GM04504 (cell line): ENCODE measurements at places on chromosomes 5 and 9.

GRCh38 chr9:91117474-91117891, 244.2 kb downstream of the AUH start:
- no peak for DNase-seq

DNA sequence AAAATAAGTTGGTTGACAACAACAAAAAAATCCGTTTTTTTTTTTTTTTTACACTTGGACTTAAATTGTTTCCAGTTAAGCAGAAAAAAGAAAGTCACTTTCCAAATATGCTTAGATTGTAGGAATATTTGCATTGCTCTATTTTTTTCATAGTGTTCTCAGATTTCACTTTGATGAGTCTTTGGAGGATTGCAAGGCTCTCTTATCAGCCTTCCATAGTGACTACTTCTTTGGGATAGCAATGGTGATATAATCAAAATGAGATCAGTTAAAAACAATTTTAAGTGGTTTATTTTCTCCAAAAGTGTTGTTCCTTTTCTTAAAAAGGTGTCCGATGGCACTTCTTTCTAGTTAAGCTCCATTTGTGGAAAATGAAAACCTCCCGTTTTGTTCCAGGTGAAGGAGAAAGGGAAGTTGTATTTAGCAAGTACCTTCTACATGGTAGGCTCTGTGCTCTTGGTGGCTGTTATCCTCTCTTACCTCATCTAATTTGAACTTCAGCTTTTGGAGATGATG, 3.9 kb downstream of the RASGRF2 start:
- no peak for DNase-seq

DNA sequence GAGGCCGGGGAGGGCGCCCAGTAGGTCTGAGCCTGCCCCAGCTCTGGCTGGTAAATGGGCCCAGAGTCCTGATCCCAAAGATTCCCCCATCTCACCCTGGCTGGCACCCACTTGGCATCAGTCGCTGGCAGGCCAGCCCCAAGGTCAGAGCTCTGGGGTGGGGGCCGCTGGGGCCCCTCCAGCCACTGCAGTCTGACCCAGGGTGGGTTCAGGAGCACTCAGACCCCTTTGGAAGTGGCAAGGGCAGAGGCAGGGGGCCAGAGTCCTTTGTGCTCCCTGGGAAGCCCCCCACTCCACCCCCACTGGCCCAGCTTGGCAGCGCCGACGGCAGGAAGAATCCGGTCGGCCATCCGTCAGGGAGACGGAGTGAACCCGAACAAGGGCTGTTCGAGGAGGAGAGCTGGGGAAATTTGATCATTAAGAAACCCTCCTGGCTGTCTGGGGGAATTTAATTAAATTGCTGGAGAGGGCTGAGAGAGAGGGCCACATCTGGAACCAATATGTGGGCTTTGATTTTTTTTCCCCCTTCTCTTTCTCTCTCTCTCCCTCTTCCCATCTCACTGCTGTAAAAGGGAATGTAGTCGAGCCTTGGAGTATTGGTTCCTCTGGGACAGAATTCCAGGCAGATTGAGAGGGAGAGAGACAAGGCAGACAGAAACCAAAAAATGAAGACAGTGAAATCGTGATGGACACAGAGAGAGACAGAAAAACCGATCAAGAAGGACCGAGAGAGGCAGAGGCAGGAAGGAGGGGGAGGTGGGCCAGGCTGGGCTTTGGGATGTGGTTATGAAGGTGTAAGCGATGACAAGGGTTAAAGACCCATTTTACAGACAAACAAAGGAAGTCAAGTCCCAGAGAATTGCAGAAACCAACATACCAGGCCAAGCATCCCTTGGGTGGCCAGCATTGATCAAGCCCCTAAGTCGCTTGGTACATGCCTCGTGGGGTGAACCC, 8.1 kb upstream of the ASB6 start:
- no peak for DNase-seq

DNA sequence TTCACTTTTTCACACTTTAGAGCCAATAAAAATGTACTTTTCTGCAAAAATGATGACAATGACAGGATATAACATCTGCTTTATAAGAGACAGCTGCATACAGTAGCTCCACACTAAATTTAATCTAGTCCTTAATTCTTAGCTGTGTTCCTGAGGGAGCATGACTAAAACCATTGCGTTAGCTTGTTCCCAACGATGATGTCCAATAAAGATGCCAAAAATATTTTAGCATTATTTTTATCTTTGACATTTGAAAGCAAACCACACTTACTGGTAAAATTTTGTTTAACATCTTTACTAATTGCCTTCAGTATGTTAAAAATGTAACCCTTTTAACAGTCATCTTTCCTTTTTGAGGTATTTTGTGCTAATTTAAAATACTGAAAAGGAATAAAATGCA, 382.7 kb downstream of the CHSY3 start:
- peak; percentile 30 for DNase-seq

- no peak for DNase-seq
Observed at GRCh38 chr5:171451421-171451820, 32.0 kb downstream of the FGF18 start.

GRCh38 chr9:34037626-34038025, 11.1 kb downstream of the UBAP2 start:
- no peak for DNase-seq

DNA sequence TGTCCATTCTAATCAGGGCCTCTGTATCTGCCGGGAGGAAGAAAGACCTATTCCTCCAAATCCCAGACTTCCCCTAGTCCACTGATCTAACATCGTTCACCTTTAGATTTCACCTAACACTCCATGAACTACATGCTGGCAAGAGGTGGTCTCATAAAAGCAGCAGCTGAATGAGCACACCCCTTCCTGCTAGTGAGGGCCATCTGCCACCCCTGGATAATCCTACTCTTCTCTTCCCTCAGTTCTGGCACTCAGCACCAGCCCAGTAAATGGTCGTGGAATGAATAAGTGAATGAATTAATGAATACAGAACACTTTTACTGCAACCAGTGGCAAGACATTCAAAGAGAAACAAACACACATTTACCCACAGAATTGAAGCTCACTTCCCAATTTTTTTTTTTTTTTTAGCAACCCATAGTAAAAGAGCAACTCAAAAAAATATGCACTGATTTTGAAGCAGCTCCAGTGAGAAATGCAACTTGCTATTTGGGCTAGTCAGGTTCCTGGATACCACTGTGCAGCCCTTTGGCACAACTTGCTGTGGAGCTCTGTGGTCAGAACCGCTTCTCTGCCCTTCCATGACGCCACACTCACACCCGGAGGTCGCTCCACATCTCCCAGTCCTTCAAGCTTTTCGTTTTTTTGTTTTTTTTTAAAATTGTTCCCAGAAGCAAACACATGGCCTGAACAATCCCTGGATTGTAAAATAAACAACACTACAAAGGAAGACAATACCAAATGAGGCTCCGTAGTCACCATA, 6.2 kb downstream of the RNF183 start:
- DNase-seq, result no peak

GRCh38 chr5:37111426-37112382, 137.5 kb downstream of the CPLANE1 start:
- DNase-seq, result no peak

- DNase-seq, result no peak
Observed at GRCh38 chr5:98163796-98164493, 609.5 kb upstream of the RGMB start.

DNA sequence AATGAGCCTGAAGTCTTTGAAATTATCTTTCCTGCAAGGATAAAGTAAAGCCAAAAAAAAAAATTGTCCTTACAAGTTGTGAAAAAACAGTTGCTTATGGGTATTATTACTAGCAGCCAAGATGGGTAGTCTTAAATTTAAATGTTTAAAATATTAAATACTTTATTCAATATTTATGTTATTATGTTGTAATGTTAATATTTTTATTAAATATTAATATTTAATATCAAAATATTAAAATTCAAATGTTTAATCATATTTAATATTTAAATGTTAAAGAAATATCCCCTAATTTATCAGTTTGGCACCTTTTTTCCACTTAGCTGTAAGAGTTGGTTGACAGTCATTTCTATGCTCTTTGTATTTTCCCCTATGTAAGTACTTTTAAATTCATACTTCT, 86.1 kb downstream of the PCSK5 start:
- DNase-seq, result no peak

DNA sequence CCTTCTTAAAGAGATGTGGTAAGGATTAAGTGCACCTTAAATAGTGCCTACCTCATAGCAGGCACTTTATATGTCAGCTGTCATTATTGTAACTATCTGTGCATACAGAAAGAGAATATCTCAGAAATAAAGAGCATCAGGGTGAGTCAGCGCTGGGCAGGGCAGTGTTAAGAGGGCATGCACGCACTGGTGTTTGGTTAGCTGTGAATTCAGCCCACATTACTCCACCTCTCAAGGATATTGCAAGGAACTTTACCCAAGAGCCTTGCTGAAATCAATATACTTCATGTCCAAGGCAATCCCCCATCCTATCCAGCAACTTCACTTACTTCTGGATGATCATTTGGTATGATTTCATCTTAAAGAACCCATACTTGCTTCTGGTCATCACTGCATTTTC, 300.9 kb downstream of the NTRK2 start:
- DNase-seq, result no peak

GRCh38 chr5:92916036-92916435, 665.0 kb downstream of the NR2F1-AS1 start:
- no peak for DNase-seq

- peak; percentile 20 for DNase-seq
Observed at GRCh38 chr9:137478962-137479861, 20.1 kb upstream of the NSMF start.

- DNase-seq, result no peak
Observed at GRCh38 chr5:156327296-156327695, 332 bp downstream of the SGCD start.

- peak; percentile 88 for DNase-seq
Observed at GRCh38 chr9:136552117-136552703, 6.4 kb upstream of the NOTCH1 start.

- DNase-seq, result no peak
Observed at GRCh38 chr9:96113032-96113431, 188.9 kb downstream of the HSD17B3 start.

DNA sequence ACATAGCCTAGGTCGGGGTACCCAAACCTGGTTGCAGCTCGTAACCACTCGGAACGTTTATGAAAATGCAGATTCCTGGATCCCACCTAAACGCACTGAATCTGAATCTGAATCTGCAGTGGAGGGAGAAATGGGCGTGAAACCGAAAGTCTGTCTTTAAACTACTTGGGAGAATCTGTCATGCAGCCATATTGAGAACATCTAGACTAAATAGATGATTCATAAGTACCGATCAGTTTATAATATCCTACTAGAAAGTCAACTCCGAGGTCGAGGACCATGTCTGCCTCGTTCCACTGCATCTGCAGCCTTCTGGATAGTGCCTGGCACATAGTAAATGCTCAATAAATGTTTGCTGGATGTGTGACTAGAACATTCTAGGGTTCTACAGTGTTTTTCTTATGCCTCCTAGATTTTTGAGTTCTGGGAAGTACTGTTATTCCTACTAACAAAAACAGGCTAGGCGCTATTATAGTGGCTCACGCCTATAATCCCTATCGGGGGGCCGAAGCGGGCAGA, 632 bp downstream of the COQ4 start:
- no peak for DNase-seq

- no peak for DNase-seq
Observed at GRCh38 chr5:1892211-1892610, 9.5 kb upstream of the IRX4 start.

- no peak for DNase-seq
Observed at GRCh38 chr5:134103397-134103796, 11.1 kb upstream of the TCF7 start.

GRCh38 chr5:96687812-96688453, 25.8 kb downstream of the CAST start:
- no peak for DNase-seq

GRCh38 chr5:58201922-58202648, 257.8 kb downstream of the PLK2 start:
- no peak for DNase-seq

DNA sequence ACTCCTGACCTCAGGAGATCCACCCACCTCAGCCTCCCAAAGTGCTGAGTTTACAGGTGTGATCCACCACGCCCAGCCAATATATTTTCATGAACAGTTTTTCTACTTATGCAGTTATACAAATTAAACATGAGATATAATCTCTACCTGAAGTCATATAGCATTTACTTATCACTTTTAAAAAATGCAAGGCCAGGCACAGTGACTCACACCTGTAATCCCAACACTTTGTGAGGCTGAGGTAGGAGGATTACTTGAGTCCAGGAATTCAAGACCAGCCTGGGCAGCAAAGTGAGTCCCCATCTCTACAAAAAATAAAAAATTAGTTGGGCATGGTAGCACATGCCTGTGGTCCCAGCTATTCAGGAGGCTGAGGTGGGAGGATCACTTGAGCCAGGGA, 164.7 kb upstream of the LHFPL2 start:
- no peak for DNase-seq

- no peak for DNase-seq
Observed at GRCh38 chr5:171581781-171582180, 162.3 kb downstream of the FGF18 start.

GRCh38 chr9:91817493-91818224, 132.4 kb downstream of the ROR2 start:
- no peak for DNase-seq

DNA sequence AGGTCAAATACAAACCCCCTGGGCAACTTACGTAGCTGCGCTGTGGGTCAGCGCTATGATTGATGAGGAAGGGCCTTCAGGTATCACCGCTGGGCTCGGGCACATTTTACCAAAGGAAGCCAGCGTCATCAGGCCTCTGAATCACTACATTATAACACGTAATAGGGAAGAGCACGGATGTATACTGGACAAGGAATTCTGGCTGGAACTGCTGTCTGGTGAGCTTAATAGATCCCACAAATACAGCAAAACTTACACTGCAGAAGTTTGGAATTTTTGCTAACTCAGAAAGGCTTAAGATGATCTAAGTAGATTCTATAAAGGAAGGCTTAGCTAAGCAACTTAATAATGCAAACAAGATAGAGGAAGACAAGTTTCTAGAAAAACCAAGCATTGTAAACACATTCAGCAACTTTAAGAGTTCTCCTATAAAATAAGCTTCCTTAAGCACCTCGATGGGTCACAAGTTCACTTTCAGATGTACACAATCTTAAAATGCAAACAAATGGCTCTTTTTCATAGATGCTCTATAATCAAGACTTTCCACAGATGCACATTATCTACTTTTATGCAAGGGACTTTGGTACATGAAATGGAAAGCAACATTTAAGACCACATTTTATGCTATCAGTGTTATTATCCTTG, 360.1 kb upstream of the PANK3 start:
- no peak for DNase-seq

DNA sequence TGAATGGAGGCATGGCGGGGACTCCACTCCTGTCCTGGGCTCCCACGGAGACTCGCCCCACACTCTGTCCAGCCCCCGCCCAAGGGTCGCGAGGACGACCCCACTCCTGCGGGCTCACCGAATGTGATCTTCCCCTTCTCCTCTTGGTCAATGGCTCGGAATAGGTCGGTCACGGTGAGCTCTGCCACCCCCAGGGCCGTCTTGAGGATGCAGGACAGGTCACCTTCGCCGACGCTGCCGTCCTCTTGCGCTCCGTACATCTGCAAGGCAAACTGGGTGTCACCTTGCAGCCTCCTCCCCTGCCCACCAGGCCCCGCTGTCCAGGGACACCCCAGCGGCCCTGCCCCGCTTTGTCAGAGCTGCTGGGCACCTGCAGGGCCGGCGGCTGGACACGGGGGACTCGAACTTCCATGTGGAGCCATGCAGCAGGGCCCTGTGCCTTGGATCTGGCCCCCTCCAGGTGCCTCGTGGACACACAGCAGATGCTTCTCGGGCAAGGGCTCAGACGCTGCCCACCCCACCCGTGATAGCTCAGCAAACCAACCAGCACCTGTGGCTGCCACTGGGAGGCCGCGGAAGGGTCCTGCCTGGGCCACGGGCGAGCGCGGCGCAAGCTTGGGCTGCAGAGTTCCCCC, 21.5 kb upstream of the SLC6A3 start:
- no peak for DNase-seq

GRCh38 chr5:95712347-95712958, 18.7 kb upstream of the RHOBTB3 start:
- no peak for DNase-seq

GRCh38 chr9:119801311-119801710, 432.1 kb upstream of the BRINP1 start:
- DNase-seq, result peak; percentile 6
